Stimulated activated CD4-positive, alpha-beta T cell treated with anti-CD3 and anti-CD28 coated beads, Interleukin-15, amount 100 ng/mL, for 1 hour (primary cell): ENCODE measurements at places on chromosomes 6 and 20.

DNA sequence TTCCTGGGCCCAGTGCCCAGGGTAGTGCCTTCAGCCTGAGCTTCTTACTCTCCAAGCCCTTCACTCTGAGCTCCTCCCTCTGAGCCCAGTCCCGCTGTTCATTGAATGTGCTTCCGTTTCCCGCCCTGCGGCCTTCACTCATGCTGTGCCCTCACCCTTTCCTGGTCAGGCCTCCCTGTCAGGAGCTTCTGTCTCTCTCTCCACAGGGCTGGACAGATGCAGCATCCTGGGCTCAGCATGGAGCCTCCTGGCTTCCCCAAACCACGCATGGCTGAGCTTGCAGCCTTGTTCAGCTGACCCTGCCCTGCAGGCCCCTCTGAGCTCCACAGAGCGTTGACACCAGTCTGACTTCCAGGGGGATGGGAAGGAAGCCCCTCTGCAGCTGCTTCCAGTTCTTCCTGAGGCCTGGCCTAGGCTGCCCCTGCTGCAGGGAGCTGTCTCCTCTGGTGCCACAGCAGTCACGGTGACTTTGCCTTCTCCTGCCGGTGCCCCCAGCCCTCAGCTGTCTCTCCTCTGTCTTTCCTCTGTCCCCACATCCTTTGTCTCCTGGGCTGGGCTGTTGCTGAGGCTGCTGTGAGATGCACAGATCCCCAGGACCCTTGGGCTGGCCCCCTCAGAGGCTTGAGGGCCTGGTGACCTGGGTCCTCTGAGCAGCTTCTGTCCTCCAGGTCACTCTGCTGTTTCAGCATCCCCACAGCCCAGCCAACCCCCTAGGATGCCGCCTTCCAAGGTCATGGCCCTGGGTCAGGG, 7.9 kb upstream of the MYT1 start:
- DNase-seq, result no peak

GRCh38 chr20:59939879-59940128, 301 bp downstream of the PPP1R3D start:
- no peak for DNase-seq

DNA sequence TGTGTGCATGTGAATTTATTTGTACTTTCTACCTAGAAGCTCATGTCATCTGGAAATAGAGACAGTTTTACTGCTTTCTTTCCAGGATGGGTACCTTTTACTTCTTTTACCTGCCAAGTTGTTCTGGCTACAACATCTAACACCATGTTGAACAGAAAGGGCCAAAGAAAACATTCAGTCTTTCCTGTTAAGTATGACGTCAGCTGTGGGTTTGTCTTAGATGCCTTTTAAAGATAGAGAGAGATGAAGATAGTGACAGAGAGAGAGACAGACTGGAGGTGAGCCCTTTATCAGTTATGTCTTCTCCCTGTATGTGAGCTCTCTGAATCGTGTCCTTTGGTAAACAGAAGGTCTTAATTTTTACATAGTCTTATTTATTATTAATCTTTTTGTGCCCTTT, 3.4 kb upstream of the DACT2 start:
- no peak for DNase-seq

DNA sequence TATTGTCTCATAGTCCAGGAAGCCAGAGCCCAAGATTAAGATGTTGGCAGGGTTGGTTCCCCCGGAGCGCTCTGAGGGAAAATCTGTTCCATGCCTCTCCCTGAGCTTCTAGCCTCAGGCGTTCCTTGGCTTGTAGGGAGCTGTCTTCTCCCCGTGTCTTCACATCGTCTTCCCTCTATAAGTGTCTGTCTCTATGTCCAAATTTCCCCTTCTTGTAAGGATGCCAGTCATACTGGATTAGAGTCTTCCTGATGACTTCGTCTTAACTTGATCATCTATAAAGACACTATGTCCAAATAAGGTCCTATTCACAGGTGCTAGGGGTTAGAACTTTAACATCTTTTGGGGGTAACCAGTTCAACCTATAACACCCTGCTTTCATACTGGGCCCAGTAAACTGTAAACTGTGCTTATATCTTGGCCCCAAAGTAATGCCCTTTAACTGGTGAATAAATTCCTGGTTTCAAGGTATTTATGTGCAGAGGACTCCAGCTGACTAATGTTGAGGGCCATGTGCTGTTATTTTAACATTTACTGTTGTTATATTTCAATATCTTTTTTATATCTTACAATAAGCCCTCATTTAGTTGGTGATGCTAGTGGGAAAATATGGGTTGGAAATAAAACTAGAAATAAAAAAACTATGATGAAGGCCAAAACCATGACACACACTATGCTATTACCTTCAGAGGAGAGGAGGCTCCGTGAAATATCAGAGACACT, 101.7 kb upstream of the IYD start:
- no peak for DNase-seq

GRCh38 chr20:54305421-54305820, 97.5 kb downstream of the PFDN4 start:
- no peak for DNase-seq

- no peak for DNase-seq
Measured at GRCh38 chr6:132041706-132042105, 90.5 kb upstream of the CCN2 start.

GRCh38 chr6:13253272-13253671, 75.1 kb downstream of the TBC1D7 start:
- DNase-seq, result no peak

DNA sequence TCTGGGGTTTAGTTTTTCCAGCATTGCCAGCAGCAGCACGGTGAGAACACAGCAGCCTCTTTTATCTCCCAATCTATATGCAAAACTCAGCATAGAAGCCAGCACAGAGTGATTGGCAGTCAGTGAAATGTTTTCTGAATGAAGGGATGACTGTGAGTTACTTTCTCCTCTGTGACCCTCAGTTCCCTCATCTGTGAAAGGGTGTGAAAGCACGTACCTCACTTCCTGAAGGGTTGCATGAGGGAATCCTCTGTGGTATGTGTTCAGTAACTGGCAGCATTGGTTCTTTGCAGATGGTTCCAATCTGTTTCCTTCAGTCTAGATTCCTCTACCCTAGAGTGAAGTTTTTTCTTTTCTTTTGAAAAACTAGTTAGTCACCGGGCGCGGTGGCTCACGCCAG, 40.0 kb downstream of the EFCAB8 start:
- no peak for DNase-seq

GRCh38 chr6:26224940-26225847, 138.0 kb downstream of the HFE start:
- no peak for DNase-seq

GRCh38 chr6:70234561-70235236, 68.2 kb downstream of the COL9A1 start:
- DNase-seq, result no peak

- DNase-seq, result no peak
Measured at GRCh38 chr20:32396646-32397160, 38.6 kb downstream of the ASXL1 start.

DNA sequence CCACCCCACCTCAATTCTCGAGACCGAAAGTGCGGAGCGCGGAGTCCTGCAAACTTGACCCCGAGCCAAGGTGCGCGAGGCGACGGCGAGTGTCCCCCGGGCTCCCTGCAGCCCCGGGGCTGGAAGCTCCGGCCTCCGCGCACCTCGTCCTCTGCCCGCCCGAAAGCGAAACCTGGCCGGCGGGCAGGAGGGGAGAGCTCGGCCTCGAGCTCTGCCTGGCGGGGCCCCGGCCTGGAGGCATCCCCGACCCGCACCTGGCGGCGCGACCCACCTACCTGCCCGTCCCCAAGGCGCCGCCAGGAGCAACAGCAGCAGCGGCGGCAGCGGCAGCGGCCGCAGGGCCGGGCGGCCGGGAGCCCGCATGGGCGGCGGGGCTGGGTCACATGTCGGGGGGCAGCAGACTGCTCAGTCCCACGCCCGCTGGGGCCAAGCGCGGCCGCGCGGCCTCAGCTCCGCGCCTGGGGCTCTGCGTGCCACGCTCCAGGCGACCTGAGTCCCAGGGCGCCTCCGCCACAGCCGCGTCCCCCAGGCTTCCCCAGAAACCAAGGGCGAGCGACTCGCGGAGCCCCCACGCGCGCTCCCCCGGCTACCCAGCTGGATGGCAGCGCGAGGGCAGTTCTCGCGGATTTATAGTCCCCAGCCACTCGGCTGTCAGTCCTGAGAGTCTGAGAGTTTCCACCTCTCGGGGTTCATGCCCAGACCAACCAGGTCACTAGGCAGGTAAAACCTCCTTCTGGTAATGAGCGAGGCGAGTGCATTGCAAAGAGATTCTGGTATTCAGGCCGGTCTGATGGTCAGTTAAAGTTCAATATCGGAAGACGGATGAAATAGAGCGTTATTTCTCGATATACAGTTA, at the start of gene IL20RA:
TSS of gene IL20RA (minus strand) at position 600 of the 856 bp plus-strand sequence. CDS start at position 363, 237 bp downstream.
- DNase-seq, result no peak

- DNase-seq, result no peak
Measured at GRCh38 chr6:14699803-14700601, 545.9 kb upstream of the JARID2 start.
